ENCODE measurements at places on chromosomes 12 and 14.

GRCh38 chr14:88522393-88522792 is 32.4 kb downstream of the PTPN21 start:
- DNase-seq, result no peak

DNA sequence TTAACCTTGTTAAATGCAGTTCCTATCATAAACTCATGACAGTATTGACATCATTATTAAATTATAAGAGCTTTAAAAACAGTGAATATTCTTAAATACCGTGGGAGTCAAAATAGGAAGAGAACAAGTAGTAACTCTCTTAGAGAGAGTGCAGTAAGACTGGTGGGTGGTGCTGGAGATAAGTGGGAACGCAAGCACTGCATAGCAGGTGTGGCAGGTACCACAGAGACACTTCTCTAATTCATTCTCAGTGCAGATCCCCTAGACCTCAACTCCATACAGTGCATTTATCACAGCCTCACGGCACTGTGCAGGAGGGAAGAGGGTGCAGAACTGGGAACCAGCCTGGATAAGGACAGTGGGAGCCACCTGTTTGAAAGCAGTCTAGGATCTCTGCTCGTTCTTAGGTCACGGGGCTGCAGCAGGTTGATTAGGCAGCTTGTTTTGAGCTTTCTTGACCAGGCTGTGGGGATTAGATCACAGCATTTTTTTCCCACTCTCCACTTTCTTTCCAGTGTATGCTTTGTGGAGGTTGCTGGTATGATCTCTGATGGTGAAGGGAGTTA is 165.6 kb downstream of the PRKCH start:
- DNase-seq, result no peak

DNA sequence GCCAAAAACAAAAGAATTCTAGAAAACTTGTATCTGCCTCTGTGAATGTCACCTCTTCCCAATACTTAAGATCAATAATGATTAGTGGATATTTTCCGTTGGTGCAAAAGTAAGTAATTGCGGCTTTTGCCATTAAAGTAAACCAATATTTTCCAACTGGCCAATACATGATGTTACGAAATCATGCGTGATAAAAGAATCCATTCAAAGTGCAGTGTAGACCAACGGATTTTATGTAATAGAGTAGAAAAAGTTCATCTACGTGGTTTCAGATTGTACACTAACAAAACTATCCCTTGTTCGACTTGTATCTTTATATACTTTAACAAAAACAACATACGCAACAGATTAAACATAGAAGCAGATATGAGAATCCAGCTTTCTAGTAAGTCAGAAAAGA is 626 bp upstream of the ZNF268 start:
- no peak for DNase-seq

- peak; percentile 89 for DNase-seq
Observed at GRCh38 chr12:54259194-54260011, 20.5 kb downstream of the CBX5 start.

- DNase-seq, result no peak
Observed at GRCh38 chr14:99431986-99432385, 48.7 kb downstream of the SETD3 start.

GRCh38 chr12:117738233-117738632 is 230.6 kb downstream of the KSR2 start:
- DNase-seq, result no peak

- DNase-seq, result peak; percentile 57
Observed at GRCh38 chr12:27922531-27923139, 49.9 kb downstream of the PTHLH start.

- no peak for DNase-seq
Observed at GRCh38 chr14:55874785-55875184, 243.4 kb upstream of the PELI2 start.

GRCh38 chr14:99176156-99176945 is 95.6 kb downstream of the BCL11B start:
- no peak for DNase-seq

- DNase-seq, result no peak
Observed at GRCh38 chr12:91483471-91483985, 300.9 kb upstream of the DCN start.

GRCh38 chr12:131147894-131148293 is 194.2 kb downstream of the ADGRD1 start:
- no peak for DNase-seq

DNA sequence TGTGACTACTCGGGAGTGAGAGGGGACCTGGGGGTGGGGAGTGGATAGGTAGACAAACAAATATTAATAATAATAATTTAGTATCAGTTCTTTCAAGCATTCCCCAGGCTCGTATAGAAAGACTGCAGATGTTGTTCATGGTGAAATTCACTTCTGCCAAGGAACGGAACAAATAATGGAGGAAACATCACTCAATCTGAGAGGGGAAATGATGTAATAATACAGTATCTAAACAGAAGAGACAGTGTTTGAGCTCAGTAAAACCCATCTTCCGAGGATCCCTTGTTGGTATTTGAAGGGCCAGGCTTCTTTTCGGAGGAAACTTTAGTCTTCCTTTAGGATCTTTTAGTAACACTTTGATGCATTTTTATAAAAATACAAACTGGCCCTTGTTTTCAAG is 114.2 kb downstream of the KCNK10 start:
- DNase-seq, result no peak

DNA sequence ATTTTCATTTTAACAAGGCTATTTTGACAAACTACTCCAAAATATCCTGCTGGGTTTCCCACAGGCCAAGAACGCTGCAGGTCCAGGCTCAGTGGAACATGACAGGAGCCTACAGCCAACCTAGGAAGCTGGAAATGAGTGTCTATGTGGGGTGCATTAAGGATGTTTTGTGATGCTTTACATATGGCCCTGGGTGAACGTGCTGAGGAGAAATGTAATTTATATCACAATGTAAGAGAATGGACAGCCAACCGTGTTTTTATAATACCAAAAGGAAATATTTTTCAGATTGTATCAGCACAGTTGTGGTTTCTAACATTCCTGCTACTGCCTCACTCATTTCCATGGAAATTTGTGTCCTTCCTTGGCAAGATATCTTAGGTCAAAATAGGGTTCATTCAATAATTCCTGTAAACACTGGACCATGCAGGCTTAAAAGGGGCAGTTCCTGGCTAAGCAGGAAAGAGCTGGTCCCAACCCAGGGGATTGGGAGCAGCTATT is 51.5 kb downstream of the ST8SIA1 start:
- peak; percentile 76 for DNase-seq

DNA sequence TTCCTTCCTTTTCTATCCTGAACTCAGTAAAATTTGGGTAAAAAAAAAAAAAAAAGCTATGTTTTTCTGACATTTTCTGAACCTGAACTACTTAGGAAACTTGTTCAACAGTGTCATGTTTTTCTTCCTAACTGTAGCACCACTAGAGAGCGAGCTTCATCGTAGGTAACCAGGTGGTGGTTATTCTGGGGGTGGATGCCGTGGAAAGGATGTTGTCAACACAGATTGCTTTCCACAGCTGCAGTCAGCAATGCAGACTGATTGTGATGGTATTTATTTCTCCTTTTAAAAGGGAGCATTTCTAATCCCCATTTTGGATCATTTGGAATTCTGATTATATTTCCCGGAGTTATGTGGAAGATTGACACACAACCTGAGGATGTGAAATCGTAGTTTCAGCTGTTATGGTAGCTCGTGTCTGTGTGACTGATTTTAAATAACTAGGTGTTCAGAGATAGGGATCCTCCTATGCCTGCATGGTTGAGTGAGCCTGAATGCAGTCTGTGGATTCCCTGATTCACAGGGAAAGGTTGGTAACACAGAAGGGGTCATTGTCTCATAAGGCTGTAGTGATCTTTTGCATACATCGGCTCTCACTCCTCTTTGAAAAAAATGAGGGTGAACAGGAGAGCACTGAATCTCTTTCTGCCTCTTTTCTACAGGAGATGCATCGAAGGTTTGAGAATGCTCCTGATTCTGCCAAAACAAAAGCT is 113.2 kb downstream of the ERC1 start:
- no peak for DNase-seq

- no peak for DNase-seq
Observed at GRCh38 chr12:49041881-49042484, 18.6 kb downstream of the KMT2D start.

DNA sequence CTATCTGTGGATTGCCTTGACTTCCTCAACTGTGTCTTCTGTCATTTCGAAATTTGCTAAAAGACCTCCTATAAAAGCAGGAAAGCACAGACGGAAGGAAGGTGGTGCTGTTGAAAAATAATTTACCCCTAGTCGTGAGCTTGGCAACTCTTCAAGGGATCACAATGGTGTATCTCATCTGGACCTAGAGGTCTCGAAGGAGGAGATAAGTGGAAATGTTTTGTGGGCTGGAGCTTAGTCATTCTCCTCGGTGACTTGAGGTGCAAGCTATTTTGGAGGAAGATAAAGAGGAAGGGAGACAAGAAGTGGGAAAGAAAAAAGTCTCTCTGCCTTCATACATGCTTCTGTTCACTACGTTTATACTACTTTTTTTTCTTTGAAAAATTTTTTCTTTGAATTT is 89.9 kb downstream of the FLRT2 start:
- no peak for DNase-seq

GRCh38 chr12:77377116-77377515 is 311.7 kb upstream of the E2F7 start:
- peak; percentile 45 for DNase-seq

GRCh38 chr12:91098941-91099340 is 12.4 kb downstream of the LUM start:
- peak; percentile 92 for DNase-seq

DNA sequence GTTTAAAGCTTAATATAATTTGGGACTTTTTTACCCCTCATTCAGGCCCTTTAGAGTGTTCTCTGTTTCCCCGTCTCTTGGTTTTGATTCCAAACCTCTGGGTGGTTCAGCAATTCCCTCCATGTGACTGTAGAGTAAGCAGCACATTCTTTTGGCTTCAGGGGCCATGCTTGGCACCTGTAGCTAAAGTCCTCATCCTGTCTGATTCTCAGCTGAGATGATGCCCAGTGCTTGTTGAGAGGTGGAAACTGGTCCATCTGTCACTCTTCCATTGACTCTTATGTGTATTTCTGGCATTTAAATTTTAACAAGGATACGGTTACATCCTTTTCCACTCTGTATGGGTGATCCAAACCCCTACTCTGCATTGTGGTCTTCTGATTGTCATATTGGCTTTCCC is 127.1 kb downstream of the DIO2 start:
- no peak for DNase-seq

GRCh38 chr14:72478471-72478893 is 415.4 kb downstream of the DPF3 start:
- no peak for DNase-seq

- DNase-seq, result no peak
Observed at GRCh38 chr14:20564501-20564997, 3.7 kb upstream of the RNASE9 start.

- DNase-seq, result no peak
Observed at GRCh38 chr12:38268612-38269011, 48.0 kb upstream of the ALG10B start.

- no peak for DNase-seq
Observed at GRCh38 chr12:100473050-100473715, 483 bp upstream of the NR1H4 start.

GRCh38 chr12:110917961-110918360 is 2.4 kb downstream of the MYL2 start:
- DNase-seq, result no peak

GRCh38 chr14:50095895-50096294 is 20.5 kb downstream of the VCPKMT start:
- no peak for DNase-seq

GRCh38 chr12:116598311-116599284 is 39.4 kb downstream of the MAP1LC3B2 start:
- DNase-seq, result no peak

GRCh38 chr14:24298892-24299254 is 707 bp downstream of the DHRS1 start:
- peak; percentile 69 for DNase-seq

DNA sequence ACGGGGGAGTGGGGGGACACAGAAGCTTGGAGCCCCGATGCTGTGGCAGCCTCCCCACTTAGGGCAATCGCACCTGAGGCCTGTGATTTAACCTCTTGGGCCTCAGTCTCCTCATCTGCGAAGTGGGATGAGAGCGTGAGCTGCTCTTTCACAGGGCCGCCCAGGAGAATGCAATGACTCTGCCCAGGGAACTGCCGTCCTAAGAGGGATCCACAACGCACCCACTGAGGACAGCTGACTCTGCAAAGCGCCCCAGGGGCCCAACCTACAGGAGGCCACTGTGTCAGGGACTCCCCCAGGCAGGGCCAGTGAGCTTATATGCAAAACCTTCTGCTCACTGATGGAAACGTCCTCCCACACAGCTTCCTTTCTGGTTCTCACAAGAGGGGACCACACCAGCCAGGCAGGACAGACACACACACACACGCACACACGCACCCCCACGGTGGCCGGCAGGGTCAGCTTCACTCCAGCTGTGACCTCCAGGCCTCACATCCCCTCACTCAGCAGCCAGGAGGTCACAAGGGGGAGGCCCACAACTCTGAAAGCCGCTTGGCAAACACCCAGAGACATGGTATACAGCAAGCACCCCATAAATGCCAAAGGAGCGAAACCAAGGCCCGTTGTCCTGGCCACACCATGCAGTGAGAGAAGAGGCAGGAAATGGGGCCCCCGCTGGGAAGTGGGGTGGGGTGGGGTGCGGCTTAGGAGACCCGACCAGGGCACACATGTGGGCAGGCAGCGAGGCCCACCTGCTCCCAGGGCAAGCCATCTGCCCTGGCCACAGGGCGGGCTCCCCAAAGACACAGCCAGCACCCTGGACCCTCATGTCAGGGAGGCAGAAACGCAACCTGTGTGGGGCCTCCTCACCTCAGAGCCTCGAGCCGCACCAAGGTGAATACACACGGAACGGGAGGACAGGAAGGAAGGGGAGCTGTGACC is 73.3 kb downstream of the NCOR2 start:
- no peak for DNase-seq

GRCh38 chr14:63342371-63342770 is 23.6 kb upstream of the GPHB5 start:
- peak; percentile 33 for DNase-seq

DNA sequence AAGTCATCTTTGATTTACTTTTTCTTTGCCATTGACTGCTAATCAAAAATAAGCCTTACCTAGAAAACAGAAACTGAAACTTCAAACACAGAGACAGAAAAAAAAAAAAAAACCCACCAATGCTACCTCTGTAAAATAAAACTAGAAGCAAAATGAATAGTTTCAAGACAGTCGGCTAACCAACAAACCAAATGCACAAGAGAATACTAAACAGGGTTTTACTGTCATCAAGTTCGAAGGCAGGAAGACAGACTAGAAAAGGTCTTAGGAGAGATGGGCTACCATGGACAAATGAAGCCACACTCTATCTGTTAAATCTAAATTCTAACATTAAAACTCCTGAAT is 59.5 kb downstream of the SEL1L start:
- no peak for DNase-seq

DNA sequence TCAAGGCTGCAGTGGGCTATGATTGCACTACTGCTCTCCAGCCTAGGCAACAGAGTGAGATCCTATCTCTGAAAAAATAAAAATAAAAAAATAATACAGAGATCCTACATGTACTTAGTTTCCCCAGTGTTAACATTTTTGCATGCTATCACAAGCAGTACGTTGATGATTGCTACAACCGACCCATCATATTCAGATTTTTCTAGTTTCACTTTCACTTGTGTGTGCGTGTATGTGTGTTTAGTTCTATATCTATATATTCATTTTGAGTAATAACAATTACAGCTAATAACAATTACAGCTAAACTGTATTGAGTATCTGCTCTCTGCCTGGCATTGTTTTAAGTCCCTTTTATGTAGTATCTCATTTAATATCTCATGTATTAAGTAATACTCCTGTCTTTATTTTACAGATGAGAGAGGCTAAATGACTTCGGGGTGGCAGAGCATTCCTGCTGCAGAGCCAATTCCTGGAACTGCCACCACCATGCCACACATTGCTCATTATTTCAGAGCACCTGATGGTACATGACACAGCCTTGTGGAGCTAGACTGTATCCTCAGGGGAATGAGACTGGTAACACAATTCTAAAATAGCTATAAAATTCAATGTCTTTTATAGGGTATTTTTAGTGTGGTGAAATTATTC is 153.1 kb downstream of the BCAT1 start:
- no peak for DNase-seq

Data from fibroblast of gingiva (primary cell).